ENCODE measurements at places on chromosomes 12 and 14.

DNA sequence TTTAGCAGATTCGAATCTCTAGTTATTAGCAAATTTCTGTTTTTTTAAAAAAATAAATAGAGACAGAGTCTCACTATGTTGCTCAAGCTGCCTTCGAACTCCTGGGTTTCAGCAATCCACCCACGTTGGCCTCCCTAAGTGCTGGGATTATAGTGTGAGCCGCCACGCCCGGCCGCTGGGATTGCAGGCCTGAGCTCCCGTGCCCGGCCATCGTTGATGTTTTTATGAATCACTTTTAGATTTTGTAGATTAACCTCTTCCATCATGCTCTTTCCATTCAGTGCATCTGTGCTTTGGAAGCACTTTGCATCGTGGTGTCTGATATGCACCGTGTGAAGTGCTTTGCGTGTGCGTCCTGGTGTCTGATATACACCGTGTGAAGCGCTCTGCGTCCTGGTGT is 20.9 kb downstream of the PGAM5 start:
- DNase-seq: no peak

- peak; percentile 50 for DNase-seq
These were observed 69.4 kb downstream of the CD163L1 start for GRCh38 chr12:7374423-7375144.

GRCh38 chr14:99534863-99535262 is 53.7 kb downstream of the CCNK start:
- DNase-seq: no peak

DNA sequence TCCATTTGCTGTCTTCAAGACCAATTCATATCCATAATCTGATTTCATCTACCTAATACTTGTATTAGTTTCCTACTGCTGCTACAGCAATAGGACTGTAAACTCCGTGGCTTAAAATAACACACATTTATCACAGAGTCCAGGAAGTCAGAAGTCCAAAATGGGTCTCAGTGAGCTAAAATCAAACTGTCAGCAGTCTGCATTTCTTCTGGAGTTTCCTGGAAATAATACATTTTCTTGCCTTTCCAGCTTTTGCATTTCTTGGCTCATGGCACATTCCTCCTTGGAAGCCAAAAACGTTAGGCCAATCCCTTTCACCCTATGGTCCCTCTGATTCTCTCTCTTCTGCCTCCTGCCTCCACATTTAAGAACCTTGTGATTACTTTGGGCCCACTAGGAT is 239.8 kb downstream of the PRKD1 start:
- no peak for DNase-seq

- no peak for DNase-seq
These were observed 445.8 kb downstream of the ATP23 start for GRCh38 chr12:58387199-58387598.

- DNase-seq: no peak
These were observed 9.9 kb downstream of the PEBP1 start for GRCh38 chr12:118145798-118146156.

- no peak for DNase-seq
These were observed 22.2 kb upstream of the NAV3 start for GRCh38 chr12:77808534-77808933.

DNA sequence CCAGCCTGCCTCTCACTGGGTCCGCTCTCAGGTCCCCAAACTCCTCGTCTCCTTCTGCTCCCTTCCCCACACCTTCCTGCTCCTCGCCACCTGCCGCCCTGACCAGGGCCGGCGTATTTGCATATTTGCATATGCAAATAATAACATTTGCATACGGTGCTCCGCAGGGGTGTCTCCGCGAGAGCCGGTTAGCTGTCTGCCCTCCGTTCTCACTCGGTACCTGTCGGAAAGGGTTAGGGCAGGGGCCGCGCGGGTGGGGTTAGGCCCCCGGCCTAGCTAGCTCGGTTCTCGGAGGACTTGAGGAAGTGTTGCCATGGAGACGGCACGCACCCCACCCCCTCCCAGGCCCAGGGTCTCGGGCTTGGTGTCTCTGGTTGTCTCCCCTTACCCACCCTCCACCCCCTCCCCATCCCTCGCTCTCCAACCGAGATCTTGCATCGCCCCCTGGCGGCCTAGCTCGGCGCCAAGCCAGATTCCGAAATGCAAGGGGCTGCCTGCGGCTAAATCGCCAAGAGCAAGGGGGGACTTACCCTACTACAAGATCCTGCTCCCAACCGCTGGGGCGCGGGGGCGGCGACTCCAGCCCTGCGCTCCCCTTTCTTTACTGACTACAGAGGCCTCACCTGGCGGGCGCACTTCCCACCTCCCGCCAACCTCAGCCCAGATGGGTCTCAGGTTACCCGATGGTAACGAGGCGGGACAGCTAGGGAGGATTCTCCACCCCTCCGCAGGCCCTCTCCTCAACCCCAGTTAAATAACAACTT is 8.1 kb downstream of the STAC3 start:
- peak; percentile 80 for DNase-seq

GRCh38 chr14:99768381-99768780 is 24.8 kb upstream of the EML1 start:
- no peak for DNase-seq

GRCh38 chr14:51652168-51653078 is 713 bp downstream of the FRMD6 start:
- no peak for DNase-seq

DNA sequence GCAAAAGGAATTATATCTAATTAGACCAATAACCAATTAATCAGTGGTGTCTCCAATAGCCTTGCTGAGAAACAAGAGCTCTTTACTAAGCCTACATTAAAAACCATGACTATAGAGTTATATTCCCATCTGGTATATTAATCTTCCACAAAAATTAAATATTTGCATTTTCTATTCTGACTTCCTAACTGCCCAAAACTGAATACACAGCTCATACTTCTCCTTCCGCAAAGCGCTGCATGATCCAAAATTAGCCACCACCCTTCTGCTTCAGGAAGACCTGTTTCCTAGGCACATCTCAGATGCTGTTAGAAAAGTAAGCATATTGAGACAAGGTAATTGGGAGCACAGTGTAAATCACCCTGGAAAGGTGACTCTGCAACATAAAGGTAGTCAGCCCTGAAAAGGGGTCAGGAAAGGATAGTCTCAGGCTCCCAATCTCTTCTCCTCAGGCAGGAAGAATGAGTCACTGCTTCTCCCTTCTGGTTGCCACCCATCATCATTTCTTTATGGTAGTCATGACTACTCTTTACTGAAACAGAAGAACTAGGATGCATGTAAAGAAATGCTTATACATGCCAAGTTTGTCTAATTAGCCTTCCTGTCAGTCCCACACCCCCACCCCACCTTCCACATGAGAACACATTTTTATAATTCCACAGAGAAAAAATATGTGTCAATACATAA is 54.3 kb downstream of the PLCZ1 start:
- no peak for DNase-seq

All from GM12865 (cell line).